ENCODE measurements at places on chromosomes 4 and X.

GRCh38 chr4:108080747-108081146 is 88.0 kb downstream of the LEF1 start:
- DNase-seq, result no peak

DNA sequence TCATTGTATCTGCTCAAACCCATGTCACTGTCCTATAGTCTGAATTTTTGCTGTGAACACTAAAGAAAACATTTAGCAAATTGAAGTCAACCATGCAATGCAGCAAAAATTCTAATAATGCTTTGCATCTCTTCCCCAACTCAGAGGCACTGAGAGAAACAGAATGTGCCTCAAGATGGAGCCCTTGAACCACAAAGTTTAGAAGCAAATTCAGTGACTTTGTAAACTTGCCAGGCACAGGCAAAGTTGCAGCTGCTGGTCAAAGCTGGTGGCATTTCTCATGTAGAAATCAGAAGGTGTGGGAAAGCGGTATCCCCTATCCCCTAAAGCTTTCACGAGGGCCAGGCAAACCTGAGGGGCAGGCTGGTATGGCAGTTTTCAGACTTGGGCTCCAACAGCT is 121.7 kb upstream of the DIPK2B start:
- DNase-seq, result peak; percentile 14

DNA sequence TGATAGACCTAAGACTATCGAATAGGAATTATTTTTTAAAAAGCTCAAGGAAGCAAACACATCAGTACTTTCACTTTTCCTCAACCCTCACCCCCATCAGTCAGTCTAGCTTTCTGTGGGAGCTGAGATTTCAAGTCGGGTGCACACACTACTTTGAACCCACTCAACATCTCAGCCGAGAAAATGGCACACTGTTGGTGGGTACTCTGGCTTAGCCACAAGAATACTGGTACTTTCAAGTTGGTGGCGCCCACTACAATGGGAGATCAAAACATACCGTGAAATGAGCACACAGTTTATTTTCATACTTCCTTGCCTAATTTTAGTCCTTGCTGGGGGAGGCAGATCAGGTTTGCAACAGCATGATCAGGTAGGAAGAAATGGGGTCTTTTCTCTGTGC is 10.2 kb downstream of the CD40LG start:
- DNase-seq, result no peak

DNA sequence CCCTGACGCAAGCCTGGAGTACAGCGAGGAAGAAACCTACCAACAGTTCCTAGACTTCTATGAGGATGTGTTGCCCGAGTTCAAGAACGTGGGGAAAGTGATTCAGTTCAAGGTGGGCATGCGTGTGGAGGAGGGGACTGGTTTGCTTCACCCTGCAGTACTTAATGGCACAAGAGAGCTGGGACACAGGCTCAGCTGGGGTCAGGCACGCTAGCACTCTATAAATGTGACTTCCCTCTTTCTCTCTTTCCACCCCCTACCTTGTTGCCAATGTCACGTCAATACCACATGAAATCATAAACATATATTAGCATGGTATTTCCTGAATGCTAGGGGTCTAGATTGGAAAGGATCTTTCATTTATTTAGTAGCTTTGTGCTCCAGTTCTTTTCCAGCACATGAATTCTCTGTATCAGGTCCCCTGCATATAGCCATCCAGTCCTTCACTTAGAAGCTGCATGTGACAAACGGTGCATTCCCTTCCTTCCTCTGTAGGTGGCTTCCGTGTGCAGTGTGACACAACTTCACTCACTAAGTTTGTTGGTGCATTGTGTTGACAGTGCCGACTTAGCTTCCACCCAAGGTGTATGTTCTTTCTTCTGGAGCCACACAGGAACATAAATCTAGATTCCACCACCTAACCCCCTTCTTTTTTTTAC is 25.6 kb downstream of the ZRSR2 start:
- peak; percentile 22 for DNase-seq

- no peak for DNase-seq
Observed at GRCh38 chr4:142281999-142282398, 564.1 kb downstream of the INPP4B start.

GRCh38 chr4:163180090-163180489 is 13.4 kb upstream of the NAF1 start:
- no peak for DNase-seq

DNA sequence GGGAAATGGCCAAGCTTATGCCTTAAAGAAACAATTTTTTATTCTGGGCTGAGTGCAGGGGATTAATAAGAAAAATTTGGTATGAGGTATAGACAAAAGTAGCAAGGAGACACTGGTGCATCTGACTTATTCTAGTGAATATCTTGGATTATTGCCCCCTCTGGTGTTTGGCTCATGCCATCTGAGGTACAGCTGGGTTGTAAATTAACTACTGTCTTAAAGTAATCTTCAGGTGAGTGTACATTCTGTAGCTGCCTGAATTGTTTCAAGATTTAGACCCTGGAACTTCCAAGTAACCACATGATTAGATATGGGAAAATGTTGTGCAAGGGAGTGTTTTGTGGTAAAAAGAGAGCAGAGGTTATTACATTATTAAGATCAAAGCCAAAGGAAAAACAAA is 988.7 kb downstream of the FAM133A start:
- peak; percentile 57 for DNase-seq

DNA sequence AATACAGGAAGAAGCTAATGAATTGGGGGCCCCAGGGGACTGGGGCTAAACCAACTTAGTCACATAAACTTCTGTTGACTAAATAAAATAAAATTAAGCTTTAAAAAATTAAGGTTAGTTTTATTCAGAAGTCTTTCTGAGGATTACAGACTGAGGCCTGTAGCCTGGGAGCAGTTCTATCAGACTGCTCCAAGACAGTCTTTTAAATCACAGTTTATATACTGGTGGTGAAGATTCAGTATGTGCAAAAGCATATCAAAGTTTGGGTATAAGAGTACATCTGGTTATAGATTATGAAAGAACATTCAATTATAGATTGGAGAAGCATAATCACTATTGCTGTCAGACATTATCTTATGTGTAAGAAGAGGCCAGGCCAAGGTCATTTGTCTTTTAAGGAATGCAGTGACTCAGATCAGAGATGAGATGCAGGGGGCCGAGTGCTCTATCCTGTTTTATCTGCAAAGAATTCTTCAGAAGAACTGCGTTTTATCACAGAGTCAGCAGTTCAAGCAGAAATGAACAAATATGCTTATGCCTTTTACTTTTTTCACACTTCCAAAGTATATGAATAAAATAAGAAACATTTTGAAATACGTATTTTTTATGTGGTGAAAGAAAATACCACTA is 109.4 kb downstream of the PDHA2 start:
- DNase-seq, result no peak

- DNase-seq, result no peak
Observed at GRCh38 chrX:104961926-104962325, 258.6 kb downstream of the TEX13A start.

DNA sequence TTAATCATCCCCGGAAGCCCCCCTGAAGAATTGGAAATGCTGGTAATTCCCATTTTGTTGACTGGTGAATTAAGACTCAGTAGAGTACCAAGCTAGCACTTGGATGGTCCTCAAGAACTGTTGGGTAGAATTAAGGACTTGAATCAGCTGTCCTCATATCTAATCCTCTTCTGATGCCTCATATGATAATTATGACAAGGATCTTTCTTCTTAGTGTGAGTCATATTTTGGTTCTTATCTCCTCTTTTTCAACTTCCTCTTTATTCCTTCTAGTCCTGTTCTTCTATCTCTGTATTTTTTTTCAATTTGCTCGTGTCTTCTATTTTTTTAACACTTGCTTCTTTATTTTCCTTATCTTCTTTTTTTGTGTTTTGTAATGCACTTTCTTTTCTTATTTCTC is 206.3 kb upstream of the ANXA3 start:
- no peak for DNase-seq

- DNase-seq, result no peak
Observed at GRCh38 chrX:154082396-154083125, 15.0 kb downstream of the MECP2 start.

DNA sequence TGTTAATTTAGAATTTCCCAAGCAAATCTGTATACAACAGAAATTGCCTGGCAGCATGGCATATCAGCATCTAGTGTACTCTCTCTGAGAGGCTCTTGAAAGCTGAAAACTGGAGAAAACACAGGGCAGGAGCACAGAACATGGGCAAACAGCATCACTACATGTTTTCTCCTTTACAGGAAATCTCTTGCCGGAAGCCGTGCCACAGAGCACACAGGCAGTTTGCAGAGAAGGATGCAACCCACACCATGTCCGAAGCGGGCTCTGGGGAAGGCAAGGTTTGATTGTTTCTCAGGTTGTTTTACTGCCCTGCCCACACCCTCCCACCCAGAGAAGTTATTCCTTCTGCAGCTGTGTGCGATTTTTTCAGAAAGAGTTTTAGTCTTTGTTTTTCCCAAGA is 41.1 kb upstream of the FAM9C start:
- DNase-seq, result no peak

All from NCI-H524 (cell line).